Stimulated activated CD4-positive, alpha-beta T cell treated with anti-CD3 and anti-CD28 coated beads, Interleukin-15, amount 100 ng/mL, for 48 hours (primary cell): ENCODE measurements at places on chromosomes 2 and 18.

DNA sequence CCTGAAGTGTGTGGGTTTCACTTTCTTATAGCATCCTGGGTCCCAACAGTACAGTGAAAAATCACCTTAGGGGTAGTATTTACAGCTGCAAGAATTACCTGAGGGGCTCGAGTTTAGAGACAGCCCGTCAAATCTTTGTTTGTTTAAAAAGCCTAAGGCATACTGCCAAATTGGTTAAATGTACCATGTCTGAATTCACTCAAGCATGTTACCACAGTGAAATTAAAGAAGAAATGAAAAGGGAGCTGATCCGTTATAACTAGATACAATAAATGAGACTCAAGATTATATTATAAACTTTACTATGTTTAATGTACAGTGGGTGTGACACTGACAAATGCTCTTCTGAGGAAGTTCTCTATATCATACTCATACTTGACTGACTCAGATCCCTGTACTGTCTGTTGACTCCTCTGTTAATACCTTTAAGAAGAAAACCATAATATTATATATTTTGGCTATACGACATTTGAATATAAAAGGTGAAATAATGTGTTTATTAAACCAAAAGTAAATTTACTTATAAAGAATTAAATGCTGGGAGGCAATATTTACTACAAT lies 107.3 kb downstream of the TMEFF2 start:
- no peak for DNase-seq

- no peak for DNase-seq
Measured at GRCh38 chr2:111155610-111156009, 34.9 kb downstream of the BCL2L11 start.

DNA sequence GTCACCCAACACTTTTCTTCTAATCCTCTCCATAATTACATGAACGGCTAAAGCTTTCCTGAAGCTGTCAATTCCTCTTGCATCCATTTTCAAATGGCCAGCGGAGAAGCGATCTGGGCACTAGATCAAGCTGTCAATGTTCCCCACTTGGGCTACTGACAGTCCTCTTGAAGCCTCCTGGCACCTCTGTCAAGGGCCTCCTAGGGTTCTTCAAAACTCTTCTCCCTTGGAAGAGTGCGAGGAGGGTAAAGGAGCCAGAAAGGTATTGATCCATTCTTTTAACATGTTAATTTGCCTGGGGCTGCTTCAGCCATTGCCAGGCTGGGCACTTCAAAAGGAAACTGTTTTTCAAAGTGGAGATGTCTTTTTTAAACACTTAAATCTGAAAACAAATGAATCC lies 19.8 kb downstream of the EPHA4 start:
- no peak for DNase-seq

- DNase-seq = no peak
Measured at GRCh38 chr2:215540658-215541057, 104.8 kb upstream of the FN1 start.

DNA sequence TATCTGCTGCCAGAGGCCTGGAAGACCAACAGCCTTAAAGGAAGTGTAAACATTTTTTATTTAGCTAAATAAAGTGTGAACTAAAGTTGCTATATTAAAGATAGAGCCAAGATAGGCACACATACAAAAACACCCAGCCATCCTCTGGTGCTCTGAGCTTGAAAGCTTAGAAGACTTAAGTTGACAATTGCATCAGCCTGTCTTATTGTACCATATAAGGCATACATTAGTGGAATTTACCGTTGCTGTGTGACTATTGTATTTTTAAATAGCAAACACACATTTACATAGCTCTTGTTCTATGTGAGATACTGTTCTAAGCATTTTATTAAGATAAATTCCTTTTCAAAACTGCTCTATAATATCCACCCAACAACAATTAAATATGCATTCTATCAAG lies 736.6 kb upstream of the ZEB2 start:
- no peak for DNase-seq

DNA sequence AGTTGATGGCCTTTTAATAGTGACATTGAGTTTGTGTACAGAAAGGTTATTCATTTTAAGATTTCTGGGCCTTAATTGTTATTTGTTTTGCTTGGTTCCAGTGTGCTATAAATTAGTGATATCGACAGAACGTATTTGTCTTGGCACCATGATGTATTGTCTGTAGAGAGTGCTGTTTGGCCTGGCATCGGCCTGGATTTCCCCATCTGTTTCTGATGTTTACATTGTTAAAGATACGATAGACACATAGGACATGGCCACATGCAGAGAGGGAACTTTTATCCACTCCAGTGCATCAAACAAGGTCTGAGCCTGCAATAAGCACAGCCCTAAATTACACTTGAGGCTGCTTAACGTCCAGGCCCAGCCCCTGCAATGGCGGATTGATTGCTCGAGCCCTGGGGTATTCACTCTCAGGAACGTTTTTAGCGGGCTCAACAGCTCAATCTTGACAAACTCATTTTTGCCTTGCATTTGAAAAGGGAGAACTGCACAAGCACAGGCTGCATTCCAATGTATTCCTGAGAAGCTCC lies 144.7 kb downstream of the SLC4A3 start:
- DNase-seq = no peak

DNA sequence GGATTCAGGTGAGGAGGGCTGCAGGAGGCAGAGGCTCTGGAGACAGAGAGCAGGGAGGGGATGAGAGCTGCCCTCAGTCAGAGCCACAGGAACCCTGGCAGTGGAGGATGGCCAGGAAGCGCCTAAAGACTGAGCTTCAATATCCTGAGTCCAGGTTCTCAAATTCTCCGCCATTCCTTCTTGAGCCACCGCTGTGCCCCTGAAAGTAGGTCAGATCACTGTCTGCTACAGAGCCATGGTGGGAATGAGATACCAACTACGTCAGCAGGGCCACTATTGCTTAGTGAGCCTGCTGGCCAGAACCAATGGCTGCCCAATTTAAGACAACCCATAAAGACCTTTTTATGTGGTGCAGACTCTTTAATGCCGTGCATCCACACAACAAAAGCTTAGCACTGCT lies 155.5 kb downstream of the CTIF start:
- DNase-seq = no peak

GRCh38 chr2:240972636-240973521 lies 25.5 kb upstream of the SNED1 start:
- DNase-seq = no peak

DNA sequence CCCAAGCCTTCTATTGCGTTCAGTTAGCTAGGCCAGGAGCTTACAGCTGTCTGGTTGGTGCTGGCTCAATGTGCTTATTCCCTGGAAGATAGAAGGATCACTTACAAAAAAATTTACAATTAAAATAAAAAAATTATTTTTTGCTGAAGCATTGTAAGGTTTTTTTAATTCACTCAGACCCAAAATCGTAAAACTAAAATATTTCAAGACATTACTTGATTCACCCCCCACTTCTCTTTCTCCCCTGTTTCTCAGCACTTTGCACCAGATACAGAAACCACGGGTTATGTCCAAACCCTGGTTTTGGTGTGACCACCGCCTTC lies 911 bp upstream of the PTPRM start:
- DNase-seq = no peak

- no peak for DNase-seq
Measured at GRCh38 chr18:54529444-54529843, 61.6 kb upstream of the DYNAP start.

DNA sequence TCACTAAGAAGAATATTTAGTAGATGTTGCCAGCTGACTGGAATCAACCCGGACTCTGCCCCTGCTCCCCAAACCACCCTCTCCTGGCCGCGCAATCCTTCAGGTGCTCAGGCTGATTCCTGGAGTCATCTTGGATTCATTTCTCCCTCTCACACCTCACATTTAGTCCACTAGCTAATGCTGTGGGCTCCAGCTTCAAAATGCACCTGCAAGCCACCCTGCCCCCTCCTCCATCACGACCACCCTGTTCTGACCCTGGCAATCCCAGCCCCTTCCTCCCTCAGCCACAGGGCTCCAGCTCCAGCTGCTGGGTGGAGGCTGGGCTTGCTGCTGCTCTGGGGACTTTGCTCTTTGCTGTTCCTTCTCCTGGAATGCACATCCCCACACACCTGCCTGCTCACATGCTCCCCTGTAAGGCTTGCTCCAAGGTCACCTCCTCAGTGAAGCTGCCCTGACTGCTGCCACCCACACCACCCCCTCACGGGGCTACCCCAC lies 61.3 kb upstream of the SH3RF3 start:
- no peak for DNase-seq

DNA sequence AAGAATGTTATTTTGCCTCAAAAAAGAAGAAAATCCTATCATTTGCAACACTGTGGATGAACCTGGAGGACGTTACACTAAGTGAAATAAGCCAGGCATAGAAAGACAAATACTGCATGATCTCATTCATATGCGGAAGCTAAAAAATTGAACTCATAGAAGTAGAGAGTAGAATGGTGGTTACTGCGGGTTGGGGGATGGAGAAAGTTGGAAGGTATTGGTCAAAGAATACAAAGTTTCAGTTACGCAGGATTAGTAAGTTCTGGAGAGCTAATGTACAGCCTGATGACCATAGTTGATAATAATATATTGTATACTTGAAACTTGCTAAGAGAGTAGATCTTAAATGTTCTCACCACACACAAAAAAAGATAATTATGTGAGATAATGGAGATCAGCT lies 5.0 kb upstream of the GALNT5 start:
- no peak for DNase-seq

GRCh38 chr2:168780669-168781071 lies 21.8 kb upstream of the NOSTRIN start:
- DNase-seq = no peak

DNA sequence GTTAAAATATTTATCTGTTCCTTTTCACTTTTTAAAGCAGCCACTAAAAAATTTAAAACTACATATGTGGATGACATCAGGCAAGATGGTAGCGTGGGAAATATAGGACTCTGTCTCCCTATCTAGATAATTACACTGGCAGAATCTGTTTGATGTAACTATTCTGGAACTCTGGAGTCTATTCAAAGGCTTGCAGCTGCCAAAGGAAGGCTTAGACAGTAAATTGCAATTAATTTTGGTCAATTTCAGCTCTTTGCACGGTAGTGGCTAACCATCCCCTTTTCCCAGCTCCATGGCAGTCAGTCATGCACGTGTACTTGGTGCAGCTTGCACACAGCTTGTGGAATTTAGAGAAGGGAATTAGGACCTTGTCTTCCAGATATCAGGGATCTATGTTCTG lies 135.2 kb downstream of the RAB3GAP1 start:
- DNase-seq = no peak

DNA sequence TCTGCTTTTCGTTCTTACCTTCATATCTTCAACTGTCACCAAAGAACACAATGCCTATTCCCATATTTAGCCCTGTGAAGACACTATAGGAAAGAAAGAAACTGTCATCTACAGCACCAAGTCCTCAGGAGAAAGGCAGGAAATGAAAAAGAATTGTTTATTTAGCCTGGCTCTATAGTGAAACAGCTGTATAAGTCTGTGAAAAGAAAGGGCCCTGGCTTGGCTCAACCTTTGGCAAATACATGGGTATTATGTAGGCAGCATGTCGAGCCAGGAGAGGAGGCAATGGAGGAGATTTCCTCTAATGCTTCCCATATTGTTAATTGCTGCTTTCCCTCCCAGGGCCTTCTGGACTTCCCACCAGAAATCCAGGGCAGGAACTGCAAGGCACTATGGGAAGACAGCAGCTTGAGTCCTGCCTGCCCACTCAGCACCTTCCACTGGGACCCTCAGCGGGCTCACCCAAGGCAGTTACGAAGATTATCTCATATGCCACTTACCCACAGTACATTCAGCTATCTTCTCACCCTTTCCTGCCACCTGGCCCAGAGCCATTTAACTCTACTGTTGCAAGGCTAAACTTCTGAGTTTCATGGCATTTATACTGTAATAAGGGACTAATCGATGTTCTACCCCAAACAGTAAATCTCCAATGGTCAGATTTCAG lies 30.1 kb downstream of the SLC8A1 start:
- DNase-seq = no peak

DNA sequence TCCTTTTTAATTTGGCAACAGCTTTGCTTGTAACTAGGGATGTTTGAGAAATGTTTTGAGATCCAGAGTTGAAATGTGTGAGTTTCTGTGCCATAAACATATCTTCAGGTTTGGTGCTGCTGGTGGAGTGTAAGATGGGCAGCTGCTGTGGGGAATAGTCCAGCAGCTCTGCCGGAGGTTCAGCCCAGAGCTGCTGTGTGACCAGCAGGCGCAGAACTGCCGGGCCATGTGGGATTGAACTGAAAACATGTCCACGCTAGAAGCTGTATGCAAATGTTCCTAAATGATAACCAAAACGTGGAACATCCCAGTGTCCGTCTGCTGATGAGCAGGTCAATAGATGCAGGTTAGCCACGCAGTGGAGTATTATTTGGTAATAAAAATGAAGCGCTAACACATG lies 99.6 kb downstream of the DGKD start:
- no peak for DNase-seq

- no peak for DNase-seq
Measured at GRCh38 chr18:28204154-28204553, 27.2 kb upstream of the CDH2 start.

GRCh38 chr2:178244777-178245176 lies 50.5 kb downstream of the OSBPL6 start:
- no peak for DNase-seq

DNA sequence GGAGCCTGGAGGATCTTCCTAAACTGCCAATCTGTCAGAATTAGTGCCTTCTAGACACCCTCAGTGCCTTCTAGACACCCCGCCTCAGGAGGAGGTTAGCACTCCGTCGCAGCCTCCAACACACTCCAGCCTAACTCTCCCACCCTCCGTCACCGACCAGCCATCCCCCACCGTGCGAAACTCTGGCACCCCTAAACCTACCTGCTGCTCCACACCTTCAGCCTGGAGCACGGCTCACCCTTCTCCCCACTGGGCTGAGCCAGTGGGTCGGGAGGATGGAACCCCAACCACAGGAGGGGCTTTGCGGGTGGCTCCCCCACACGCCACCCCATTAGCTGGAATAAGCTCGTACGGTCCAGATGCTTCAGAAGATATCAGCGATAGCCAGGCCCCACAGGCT lies 468.9 kb upstream of the HS6ST1 start:
- DNase-seq = no peak

DNA sequence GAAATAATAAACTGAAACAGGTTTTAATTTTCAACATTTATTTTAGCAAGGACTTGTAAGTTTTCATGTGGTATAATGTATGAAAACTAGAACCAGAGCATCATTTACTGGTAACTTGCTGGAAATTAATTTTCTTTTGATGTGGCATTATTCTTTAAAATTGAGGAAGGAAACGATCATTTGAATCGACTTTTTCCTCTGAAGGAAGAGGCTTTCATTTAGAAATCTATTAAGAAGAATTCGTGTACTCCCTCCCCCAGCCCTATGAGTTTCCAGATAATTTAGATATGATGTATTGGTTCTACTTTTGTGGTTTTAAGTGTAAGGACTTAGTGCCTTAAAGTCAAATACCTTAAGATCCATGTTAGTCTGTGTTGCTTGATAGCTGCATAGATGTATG lies 2.5 kb downstream of the BABAM2 start:
- no peak for DNase-seq

GRCh38 chr2:176638167-176639015 lies 369.1 kb downstream of the MTX2 start:
- DNase-seq = peak; percentile 33
